Lung microvascular endothelial cell (primary cell): ENCODE measurements at places on chromosomes 2 and 18.
A peak's percentile ranks its signal among the peaks of the same experiment; 100 is the strongest.

- DNase-seq = no peak
These were observed 1139.6 kb upstream of the FAM98A start for GRCh38 chr2:34738691-34739090.

- DNase-seq = peak; percentile 59
These were observed 5.9 kb downstream of the OTOF start for GRCh38 chr2:26471766-26472706.

DNA sequence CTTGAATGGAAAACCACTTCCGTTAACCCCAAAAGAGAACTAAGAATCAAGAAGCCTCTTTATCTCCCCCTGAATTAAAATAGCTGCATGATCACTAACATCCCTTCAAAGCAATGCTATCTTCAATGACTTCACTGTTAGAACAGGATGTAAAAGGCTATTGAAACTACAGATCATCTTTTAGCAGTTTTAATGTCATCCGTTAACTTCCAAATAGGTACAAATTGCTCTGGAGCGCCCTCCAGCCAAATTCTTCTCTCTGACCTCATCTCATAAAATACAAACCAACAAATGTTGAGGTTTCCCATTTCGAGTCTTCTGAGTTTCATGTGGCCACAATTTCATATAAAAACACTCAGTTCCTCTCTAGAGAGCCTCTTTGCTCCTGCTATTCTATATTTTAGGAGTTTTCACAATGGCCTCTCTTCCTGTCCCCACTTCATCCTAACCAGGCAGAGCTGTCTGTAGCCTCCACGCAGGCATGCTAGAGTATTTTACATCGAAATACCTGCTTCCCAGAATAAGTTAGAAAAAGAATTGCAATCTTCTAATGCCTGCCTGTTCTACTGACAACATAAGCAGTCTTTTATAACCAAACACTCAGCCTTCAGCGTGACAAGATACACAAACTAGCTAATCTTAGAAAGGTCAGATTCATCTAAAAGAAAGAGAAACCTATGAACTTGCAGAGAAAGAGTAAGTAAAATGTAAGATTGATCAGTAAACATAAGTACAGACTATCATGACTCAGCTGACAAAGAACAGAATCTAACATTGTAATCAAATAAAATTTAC lies 37.9 kb downstream of the B4GALT6 start:
- no peak for DNase-seq

DNA sequence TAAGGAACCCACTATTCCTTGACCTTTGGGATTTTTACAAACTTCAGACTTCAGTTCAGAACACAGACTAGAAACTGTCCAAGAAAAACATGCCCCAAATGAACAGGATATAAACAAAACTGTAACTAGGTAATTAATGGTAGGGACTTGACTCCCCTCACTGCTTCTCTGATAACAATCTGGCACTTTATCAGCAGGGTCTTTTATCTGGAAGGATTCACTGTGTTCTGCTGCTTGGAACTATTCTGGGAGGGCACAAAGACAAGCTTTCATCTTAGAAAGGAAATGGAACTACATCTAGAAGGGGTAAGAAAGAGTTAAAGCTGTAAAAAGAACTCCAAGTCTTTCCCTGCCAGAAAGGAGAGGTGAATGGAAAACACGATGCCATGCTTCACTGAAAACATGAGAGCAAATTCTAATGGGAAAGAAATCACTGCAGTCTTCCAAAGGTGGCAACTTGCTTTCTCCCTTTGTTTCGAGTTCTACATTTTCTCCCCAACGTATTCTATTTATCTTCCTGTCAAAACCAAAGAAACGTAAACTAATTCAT lies 181.2 kb downstream of the THADA start:
- DNase-seq = peak; percentile 32

- DNase-seq = peak; percentile 73
These were observed 27.0 kb downstream of the DNMT3A start for GRCh38 chr2:25314514-25315315.

- no peak for DNase-seq
These were observed 434.4 kb downstream of the TNS1 start for GRCh38 chr2:217568289-217568971.
